ENCODE measurements at places on chromosomes 7 and 10.

DNA sequence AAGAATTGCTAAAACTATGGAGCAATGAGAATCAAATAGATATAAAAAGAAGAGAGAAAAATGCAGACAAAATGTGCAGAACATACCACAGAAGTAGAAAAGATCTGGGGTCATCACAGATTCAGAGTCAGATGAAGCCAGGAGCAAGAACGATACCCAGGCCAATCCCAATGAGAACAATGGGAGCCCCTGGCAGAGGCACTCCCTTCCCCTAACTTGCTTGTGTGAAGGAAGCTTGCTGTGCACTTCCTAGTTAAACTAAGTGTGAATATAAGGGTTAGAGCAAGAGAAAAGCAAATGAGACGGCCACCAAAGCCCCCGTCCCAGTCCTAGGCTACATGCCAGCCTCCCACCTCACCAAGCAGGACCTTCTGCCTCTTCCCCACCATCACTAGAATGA lies 12.7 kb downstream of the PARP12 start:
- DNase-seq = no peak

GRCh38 chr10:80108576-80109239 lies 23.8 kb upstream of the PLAC9 start:
- no peak for DNase-seq

DNA sequence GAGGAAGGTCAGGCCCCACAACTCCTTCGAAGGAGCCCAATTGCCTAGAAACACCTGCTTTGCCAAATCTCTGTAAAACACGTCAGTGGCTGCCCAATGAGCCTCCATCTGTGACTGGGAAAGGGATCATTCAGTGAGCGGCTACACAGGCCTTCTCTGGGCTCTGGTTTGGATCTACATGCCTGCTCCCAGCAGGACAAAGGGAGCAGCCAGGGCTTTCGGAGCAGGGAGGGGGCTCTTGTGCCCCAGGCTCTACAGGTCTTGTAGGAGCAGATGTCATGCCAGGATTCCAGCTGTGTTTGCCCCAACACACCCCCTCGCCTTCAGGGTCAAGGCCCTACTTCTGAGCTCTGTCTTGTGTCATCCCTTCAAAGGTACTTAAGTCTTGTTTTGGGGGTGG lies 73.5 kb downstream of the CLEC2L start:
- DNase-seq = no peak

- no peak for DNase-seq
Measured at GRCh38 chr10:34615770-34616169, 199.3 kb downstream of the PARD3 start.

GRCh38 chr7:117751775-117752174 lies 121.5 kb downstream of the CTTNBP2 start:
- DNase-seq = no peak

- peak; percentile 20 for DNase-seq
Measured at GRCh38 chr7:7257899-7258692, 75.8 kb downstream of the C1GALT1 start.

DNA sequence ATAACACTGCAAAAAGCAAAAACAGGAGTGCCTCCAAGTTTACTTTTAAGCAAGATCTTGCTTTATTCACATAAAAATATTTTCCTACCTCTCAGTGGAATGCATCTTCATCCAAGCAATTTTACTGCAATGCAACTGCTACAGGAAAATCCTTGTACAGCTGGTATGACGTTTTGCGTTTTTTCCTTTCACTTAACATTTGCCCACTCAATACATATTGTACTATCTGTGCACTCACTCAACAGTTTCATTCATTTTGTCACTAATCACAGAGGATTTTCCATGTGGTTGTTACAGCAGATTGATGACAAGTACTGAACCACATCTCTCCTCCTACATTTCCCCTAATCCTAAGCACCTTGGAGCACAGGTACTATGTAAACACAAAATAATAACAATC lies 222.0 kb upstream of the IMMP2L start:
- DNase-seq = no peak

GRCh38 chr7:45514944-45515343 lies 59.2 kb upstream of the ADCY1 start:
- DNase-seq = no peak

GRCh38 chr10:46106410-46107255 lies 60.6 kb upstream of the MSMB start:
- DNase-seq = peak; percentile 40

DNA sequence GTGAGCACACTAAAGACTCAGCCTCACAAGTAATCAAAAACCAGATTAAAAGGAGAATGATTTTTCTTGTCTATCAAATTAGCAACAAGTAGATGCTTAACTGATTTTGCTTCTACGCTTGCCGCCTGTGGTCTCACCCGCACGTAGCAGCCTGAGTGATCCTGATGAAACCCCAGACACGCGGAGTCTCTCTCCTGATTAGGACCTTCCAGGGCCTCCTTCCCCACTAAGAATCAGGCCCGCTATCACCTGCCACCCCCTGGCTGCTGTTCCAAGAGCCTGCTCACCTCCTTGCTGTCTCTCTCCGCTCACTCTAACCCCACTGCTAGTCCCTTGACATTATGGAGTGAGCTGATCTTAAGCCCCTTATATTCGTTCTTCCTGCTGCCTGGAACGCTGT lies 325.9 kb upstream of the NRP1 start:
- no peak for DNase-seq

DNA sequence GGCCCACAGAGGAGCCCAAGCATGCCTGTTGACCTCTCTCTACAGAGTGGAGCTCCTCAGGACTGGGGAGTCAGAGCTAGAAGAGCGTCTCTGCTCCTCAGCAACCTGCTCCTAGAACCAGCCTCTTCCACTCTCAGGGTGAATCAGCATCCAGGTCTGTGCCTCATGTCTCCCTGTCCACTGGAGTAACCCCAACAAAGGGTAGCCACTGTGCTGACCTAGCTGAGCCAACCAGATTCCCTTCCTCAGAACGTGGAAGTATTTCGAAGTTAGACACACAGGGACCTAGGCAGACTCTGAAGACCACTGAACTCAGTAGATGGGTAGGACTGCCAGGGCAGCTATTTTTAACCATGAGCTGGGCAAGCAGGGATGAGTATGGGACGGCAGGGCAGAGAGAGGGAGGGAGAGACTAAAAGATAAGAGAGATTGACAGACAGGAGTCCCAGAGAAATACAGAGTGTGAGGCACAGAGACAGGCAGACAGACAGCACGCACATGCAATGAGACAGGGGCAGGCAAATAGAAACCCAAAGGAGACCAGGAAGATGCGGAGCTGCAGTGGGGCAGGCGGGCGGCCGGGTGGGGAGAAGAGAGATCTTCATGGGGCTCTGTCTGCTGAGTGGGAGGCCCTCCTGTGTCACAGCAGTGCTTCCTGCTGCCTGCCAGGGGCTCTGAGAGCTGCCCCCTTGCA lies 56.7 kb downstream of the OSBPL3 start:
- no peak for DNase-seq

- no peak for DNase-seq
Measured at GRCh38 chr10:132810141-132810806, 24.3 kb upstream of the NKX6-2 start.

DNA sequence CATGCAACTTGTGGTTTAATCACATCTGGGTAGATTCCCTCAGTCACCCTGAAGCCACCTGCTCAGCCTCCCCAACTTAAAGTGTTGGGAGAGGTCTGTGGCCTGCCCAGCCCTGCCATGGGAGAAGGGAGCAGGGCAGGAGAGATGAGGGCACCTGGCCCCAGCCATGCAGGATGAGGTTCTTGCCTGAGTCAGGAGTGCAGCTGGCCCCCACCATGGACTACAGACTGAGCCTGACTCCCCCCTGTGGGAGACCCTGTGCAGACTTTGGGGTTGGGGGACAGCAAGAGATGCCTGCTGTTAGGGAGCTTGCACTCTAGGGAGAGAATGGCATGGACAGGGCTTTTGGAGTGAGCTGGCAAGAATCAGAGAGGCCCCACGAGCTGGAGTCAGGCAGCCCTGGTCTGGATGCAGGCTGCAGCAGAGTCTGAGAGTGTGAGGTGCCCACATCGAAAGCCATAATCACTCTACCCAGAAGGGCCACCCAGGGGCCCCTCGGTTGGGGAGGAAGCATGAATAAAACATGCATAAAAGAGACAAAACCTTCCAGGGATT lies 34.7 kb upstream of the DPYSL4 start:
- DNase-seq = no peak

GRCh38 chr10:88322324-88323063 lies 260.6 kb downstream of the RNLS start:
- DNase-seq = no peak

DNA sequence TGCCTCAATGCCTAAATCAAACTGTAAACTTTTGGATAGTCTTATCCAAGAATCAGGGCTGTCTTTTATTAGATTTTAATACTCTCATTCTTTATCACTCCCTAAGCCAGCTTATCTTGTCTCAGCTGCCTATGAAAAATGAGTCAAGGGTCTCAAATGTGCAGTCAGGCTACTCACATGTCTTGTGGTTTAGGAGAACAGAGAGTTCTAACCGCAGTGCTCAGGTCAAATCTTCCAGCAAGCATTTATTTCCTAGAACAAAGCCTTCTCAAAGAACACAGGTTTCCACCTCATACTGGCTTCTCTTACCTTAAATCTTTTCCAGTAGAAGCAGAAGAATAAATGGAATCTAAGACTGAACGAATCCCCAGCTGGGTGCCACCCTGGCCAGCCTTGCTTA lies 23.5 kb downstream of the HTR5A start:
- no peak for DNase-seq

DNA sequence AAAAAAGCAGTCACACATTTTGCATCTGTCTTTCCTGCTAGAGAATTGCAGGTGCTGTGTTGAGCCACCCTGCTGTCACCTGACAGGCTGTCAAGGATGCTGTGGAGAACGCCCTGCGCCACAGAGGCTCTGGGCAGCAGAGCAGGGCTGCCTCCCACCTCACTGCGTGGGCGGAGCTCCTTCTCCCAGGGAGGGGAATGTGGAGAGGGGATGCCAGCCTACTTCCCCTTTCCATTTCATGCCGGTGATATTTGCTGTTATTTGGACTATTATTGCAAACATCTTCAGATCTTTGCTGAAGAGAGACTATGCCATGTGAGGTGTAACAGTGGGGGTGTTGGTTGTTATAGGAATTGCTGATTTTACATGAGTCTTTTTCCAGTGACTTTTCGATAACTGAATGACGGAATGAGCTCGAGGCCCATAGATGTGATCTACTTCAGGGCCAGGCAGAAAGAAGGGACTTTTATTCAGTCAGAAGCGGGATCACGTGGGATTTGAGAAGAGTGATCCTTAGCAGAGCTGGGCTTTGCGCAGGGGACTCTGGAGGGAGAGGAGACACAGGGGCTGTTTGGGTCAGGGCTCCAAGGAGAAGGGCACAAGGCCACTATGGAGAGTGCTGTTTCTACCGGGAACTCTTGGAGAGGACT lies 13.6 kb upstream of the PRKAG2 start:
- peak; percentile 51 for DNase-seq

DNA sequence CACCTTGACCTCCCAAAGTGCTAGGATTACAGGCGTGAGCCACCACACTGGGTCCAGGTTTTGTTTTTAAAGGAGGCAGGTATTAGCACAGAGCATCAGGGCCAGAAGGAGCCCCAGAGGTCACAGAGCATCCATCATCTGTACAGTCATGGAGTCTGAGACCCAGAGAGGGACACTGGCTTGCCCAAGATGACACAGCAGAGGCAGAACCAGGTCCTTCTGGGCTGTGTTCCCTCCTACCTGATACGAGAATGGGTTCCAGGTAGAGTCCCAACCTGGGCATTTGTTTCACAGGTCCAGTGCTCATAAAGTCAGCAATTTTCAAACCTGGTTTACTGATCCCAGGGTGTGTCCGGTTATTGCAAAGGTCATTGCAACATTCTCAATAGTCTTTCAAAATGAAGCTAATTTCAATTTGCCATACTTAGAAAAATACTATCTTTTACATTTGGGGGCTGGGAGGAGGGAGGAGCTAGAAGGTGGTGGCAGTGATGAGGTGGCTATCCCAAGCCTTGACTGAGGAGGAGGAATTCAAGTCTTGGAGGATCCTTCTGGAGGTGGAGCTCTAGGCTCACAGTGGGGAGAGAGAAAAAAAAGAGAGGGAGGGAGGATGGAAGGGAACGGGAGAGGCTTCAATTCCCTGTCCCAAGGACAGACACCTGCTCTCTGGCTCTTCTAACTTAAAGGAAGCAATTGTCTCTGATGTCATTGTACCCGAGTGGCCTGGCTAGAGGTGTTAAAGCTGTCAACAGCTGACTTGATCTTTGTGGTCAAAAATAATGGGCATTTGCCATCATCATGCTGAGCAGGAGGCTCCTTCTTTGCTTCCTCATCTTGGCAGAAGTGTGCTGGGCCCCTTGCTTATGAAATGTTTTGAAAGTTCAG lies 8.1 kb downstream of the MXI1 start:
- DNase-seq = no peak

- no peak for DNase-seq
Measured at GRCh38 chr7:52727632-52728031, 307.8 kb upstream of the POM121L12 start.

- DNase-seq = no peak
Measured at GRCh38 chr7:117096942-117097341, 143.6 kb downstream of the ST7 start.

DNA sequence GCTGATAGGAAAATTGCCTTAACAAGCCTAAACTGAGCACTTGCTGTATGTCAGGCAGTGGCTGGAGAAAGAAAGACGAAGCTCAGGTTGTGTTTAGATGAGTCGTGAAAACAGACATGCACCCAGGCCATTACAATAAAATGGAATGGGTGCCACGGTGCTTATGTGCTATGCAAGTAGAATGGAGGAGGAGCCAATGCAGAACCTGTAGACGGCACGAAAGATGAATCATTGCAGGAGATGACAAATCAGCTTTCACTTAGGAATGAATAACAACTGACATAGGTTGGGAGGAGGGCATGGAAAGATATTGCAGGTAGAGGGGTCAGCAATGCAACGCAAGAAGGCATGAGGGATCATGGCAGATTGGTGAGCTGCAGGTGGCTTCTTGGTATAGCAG lies 61.2 kb upstream of the ARHGAP21 start:
- DNase-seq = no peak

DNA sequence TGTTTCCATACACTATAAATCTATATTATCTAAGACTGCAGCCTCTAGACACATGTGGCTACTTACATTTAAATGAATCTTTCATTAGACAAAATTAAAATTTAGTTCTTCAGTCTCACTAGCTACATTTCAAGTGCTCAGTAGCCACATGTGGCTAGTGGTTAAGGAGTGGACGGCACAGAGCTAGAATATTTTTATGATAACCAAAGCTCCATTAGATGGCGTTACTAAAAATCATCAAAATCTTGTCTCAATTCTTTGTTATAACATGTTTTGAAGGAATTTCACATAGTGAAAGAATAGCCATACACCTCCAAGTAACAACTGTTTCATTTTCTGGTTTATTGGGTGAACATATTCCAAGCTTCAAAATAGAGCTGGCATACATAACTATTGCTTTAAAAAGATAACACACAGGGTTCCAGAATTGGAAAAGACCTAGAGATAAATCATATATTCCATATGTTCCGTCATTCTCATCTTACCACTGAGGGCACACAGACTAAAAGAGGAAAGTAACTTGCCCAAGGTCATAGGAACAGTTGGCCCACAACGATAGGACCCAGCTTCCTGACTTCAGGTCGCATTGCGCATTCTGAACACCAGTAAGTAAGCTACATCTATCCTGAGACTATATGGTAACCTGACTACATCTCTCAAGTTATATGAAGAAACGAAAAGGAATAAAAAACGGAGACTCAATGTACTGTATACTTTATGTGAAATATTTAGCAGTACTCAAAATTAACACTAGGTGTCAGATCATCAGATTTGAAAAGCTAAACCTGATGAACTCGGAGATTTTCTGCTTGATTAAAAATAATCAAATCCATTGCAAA lies 66.6 kb downstream of the CAV1 start:
- peak; percentile 55 for DNase-seq

GRCh38 chr7:30347226-30348082 lies 63.1 kb downstream of the ZNRF2 start:
- DNase-seq = no peak

- no peak for DNase-seq
Measured at GRCh38 chr10:34759837-34760215, 55.3 kb downstream of the PARD3 start.
